Mucosa of gallbladder (tissue), 1 donor: ENCODE measurements at places on chromosomes 13 and 19. TPM values are rescaled to one million over a fixed set of nuclear protein-coding genes. Genes with fewer than 3 reads are reported as not detected.

Gene ZMYM2
- total RNA-seq: 75.1 TPM

Gene SEMA6B
- 5.0 TPM for total RNA-seq

Gene ZNF665
- total RNA-seq: 4.3 TPM

Gene ZNF729
- not detected for total RNA-seq

Gene NPAS1
- 0.40 TPM for total RNA-seq

Gene TBXA2R
- 4.9 TPM for total RNA-seq
